ENCODE measurements at places on chromosomes 6 and 20.

- DNase-seq = no peak
Observed at GRCh38 chr6:138569554-138569953, 70.3 kb upstream of the NHSL1 start.

GRCh38 chr6:1081551-1082284 lies 230.2 kb upstream of the FOXQ1 start:
- no peak for DNase-seq

DNA sequence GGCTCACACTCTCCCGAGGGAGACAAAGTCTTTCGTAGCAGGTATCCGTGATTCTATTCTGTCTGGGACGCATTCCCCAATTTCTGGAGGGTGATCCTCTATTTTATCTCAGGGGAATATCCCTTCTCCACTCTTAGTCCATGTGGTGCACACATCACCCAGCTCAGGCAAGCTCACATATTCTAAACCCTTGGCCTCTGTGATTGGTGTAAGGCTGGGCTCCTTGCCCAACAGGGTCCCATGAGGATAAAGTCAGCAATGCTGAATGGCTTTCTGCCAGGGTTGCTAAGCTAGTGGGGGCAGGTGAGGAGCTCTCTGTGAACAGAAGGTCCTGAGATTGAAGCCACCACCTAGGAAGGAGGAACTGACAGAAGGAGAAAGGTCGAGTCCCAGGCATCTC lies 137.2 kb downstream of the CDH26 start:
- DNase-seq = no peak

GRCh38 chr6:166450167-166450873 lies 67.6 kb upstream of the MPC1 start:
- DNase-seq = no peak

DNA sequence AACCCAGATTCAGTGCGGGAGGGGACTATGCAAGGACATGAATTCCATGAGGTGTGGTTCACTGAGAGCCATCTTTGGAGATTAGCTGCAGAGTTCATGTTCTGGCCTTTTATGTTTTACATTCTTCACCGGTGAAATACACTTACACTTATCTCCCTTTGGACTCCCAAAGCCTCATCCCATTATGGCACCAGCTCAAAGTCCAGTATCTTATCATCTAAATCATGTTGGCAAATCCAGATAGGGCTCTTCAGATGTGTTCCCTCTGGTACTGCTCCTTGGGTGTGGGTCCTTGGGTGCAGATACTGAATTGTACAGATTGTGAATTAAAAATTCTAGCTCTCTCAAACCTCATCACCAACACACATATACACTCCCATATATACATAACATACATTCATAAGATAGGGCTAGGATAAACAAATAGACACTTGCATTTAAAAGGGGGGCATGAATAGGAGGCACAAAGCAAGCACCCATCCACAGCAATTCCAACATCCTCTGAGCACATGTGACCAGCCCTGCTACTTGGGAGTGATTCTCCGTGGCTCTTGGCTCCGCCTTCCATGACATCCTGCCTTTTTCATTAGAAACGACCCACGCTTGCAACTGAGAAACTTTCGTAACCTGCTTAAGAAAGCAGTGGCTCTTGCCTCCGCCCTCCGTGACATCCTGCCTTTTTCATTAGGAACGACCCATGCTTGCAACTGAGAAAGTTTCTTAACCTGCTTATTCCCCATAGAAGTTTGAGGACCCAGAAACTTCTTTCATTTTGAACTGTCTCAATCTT lies 53.6 kb upstream of the LRRC1 start:
- no peak for DNase-seq

DNA sequence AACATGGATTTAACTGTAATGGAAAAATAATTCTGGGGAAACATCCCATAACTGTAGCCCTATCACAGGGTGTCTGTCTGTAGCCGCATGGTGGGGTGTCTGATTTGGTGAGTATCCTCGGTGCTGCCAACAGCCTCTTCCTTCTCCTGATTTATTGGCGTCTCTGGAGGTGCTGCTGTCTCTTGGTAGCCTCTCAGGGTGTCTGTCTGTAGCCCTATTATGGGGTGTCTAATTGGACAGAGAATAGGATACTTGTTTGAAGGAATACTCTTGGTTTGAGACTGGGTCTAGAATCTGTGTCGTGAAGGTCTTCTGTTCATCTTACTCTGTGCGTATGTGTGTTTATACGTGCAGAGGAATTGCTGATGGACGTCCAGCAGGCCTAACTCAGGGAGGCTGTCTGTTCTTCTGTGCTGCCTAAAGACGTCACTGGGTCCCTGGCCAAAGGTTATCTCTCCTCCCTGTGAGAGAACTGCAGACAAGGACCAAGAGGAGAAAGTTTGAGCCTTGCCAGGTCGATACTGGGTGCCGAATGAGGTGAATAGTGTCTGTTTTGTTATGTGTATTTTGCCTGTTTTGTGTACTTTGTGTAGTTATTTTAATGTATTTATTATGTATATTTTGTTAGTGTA lies 18.9 kb upstream of the AGPAT4 start:
- DNase-seq = no peak

- no peak for DNase-seq
Observed at GRCh38 chr6:56297022-56297989, 49.9 kb upstream of the COL21A1 start.

DNA sequence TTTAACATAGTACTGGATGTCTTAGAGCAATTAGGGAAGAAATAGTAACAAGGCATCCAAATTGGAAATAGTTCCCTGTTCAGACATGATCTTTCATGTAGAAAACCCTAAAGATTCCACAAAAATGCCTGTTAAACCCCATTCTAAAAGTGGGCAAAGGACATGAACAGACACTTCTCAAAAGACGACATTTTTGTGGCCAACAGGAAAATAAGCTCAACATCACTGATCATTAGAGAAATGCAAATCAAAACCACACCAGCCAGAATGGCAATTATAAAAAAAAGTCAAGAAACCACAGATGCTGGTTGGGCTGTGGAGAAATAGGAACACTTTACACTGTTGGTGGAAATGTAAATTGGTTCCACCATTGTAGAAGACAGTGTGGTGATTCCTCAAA lies 109.9 kb upstream of the MOCS1 start:
- DNase-seq = no peak

GRCh38 chr6:109469591-109470189 lies 13.3 kb downstream of the ZBTB24 start:
- no peak for DNase-seq

- DNase-seq = peak; percentile 9
Observed at GRCh38 chr6:117449549-117450439, 24.1 kb upstream of the ROS1 start.

GRCh38 chr6:122339661-122340060 lies 59.8 kb upstream of the HSF2 start:
- DNase-seq = no peak
